Hepatocyte (in vitro differentiated cells): ENCODE measurements at places on chromosomes 5 and 9. TPM values are rescaled to one million over a fixed set of nuclear protein-coding genes. Genes with fewer than 3 reads are reported as not detected.

DNA sequence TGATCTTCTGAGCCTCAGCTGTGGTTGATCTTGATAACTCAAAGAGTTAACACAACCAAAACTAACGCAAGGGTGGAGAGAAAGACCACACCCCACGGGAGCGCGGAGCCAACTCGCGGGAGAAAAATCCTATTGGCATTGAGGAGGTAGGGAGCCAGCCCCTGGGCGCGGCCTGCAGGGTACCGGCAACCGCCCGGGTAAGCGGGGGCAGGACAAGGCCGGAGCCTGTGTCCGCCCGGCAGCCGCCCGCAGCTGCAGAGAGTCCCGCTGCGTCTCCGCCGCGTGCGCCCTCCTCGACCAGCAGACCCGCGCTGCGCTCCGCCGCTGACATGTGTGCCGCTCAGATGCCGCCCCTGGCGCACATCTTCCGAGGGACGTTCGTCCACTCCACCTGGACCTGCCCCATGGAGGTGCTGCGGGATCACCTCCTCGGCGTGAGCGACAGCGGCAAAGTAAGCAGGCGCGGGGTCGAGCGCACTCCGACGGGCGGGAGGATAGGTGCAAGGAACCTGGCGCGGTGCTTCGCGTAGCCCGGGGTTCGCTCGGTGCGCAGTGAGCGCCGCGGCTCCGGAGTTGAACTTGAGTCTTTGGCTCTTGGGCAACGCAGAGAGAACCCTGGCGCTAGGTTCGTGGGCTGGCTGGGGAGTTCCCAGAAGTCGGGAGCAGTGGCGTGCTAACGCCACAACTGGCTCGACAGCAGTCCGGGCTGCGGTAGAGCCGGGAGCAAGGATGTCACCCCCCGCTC, at the start of gene GDA:
TSS of gene GDA (plus strand) at position 210 of the 745 bp plus-strand sequence. CDS start at position 330, 120 bp downstream.
- peak within 1 kb of the TSS; percentile 24 for H3K4me3 ChIP-seq
- H3K4me1 ChIP-seq, result peaks cover 7% of the 10 kb centered on the region
- peak; percentile 44 for DNase-seq
- peak within 1 kb of the TSS; percentile 84 for H3K27ac ChIP-seq
- peaks cover 10% of the 10 kb centered on the region for H3K27me3 ChIP-seq
- no peaks in the 10 kb centered on the region for H3K36me3 ChIP-seq

The UNC5A gene
- 0.10 and 0.12 TPM in 2 replicates for total RNA-seq

The ANKRD34B gene
- total RNA-seq, result not detected in 2 replicates

DNA sequence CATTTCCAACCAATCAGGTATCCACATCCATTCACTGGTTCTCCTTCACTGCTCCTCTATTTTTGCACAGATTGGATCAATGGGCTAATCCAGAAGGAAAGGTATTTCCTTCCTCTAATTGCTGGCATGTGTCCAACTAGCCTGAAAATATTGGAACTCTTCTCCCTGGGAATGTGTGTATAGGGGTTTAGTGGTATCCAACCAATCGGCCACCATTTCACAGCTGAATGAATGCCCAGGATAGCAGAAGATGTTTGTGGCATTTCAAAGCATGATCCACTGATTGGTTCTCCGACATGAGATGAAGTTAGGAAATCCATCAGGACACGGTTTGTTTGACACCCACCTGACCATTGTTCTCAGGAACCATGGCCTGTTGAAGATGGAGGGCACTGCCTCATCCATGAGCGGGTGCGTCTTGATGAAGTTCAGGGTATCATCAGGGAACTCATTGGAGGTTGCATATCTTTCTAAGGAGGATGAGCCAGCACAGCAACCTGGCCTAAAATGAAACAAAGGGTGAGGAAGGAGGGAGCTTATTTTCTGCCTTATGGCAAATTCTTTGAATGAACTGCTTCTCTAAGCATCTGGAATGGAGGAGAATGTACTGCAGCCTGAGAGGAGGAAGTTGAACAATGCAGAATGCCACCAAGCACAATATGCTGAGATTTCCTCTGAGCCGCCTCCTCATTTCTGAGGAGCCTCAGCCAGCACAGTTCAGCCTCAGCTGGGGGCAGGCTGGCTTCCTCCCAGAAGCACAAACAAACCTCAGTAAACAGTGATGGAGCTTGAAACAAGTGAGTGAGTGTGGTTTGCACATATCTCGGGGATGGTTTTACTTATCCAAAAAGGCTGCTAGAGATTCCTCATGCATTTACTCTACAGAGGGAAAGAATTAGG, 94.6 kb downstream of the SEMA6A start:
- no peaks in the 10 kb centered on the region for H3K27me3 ChIP-seq
- peaks cover 7% of the 10 kb centered on the region for H3K36me3 ChIP-seq
- H3K27ac ChIP-seq, result no peak overlapping the region

The ZNF454 gene
- 0.07 TPM in 1 of 2 replicates, not detected in the other for total RNA-seq

DNA sequence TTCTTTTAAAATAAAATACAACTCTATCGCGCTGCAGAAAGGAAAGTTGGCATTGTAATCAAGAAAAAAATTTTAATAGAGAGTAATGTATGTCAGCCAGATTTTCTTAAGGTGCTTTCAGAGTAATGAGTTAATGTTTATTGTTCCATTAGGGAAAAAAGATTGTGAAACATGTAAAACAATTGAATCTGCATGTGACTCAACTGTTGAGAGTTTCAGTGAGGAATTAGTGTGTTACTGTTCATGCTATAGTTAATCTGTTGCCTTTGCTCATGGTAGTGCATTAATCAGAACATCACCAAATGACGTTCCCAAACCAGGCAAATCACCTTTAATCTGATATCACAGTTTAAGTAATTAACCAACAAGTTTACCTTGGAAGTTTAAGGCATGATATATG, 600.5 kb downstream of the NR2F1-AS1 start:
- no peaks in the 10 kb centered on the region for H3K4me1 ChIP-seq
- H3K27me3 ChIP-seq, result no peaks in the 10 kb centered on the region
- no peak overlapping the region for H3K4me3 ChIP-seq

The ACTBL2 gene
- total RNA-seq, result 0.16 and 0.83 TPM in 2 replicates

DNA sequence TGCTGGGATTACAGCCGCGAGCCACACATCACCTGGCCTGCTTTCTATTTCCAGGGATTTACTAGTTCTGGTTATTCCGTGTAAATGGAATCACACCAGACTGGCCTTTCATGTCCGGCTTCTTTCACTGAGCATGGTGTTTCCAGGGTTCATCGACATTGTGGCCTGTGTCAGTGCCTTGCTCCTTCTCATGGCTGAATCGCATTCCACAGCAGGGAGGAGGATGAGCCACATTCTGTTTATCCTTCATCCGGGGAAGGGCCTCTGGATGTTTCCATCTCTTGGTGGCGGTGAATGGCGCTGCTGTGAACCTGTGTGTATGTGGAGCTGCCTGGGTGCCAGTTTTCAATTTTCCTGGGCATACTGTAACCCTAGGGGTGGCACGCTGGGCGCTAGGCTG, 58.7 kb upstream of the RNU6ATAC start:
- peak overlapping the region; percentile 31 for H3K27ac ChIP-seq
- no peak for DNase-seq
- peaks cover 37% of the 10 kb centered on the region for H3K4me1 ChIP-seq

- no peak overlapping the region for H3K27ac ChIP-seq
- H3K4me3 ChIP-seq, result no peak overlapping the region
- H3K27me3 ChIP-seq, result no peaks in the 10 kb centered on the region
- peak; percentile 6 for DNase-seq
- no peaks in the 10 kb centered on the region for H3K36me3 ChIP-seq
Observed at GRCh38 chr5:163105456-163105855, 331.9 kb upstream of the CCNG1 start.

The PRDM9 gene
- total RNA-seq, result 0.56 TPM in 1 of 2 replicates, not detected in the other

DNA sequence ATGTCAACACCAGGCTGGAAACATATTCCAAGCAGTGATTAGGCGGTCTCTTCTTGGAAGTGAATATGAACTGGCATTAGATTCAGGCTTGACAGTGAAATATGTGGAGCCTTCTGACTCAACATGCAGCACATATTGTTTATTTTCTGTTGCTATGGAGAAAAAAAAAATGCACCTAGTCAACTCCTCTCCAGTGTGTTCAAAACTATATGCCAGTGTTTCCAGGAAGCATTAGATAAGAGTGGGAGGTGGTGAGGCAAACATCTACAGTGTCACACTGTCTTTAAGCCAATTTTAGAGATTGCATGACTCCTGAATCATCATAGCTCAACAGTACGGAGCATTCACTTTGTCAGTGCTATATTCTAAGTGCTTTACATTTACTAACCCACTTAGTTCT, 117.9 kb downstream of the HCN1 start:
- H3K27me3 ChIP-seq, result no peaks in the 10 kb centered on the region
- H3K4me1 ChIP-seq, result no peaks in the 10 kb centered on the region
- peak; percentile 5 for DNase-seq
- no peak overlapping the region for H3K27ac ChIP-seq
- no peaks in the 10 kb centered on the region for H3K36me3 ChIP-seq

The BTNL3 gene
- 25.9 and 31.3 TPM in 2 replicates for total RNA-seq

The IQGAP2 gene
- total RNA-seq, result 60.3 and 78.9 TPM in 2 replicates

GRCh38 chr5:95382801-95383200, 8.4 kb upstream of the FAM81B start:
- H3K4me3 ChIP-seq, result no peak overlapping the region
- H3K4me1 ChIP-seq, result no peaks in the 10 kb centered on the region
- no peak for DNase-seq
- no peak overlapping the region for H3K27ac ChIP-seq
- H3K27me3 ChIP-seq, result no peaks in the 10 kb centered on the region

GRCh38 chr5:93193431-93194347, 387.3 kb downstream of the NR2F1-AS1 start:
- no peak for DNase-seq
- no peak overlapping the region for H3K4me3 ChIP-seq
- peaks cover 21% of the 10 kb centered on the region for H3K4me1 ChIP-seq
- H3K27me3 ChIP-seq, result no peaks in the 10 kb centered on the region
- H3K27ac ChIP-seq, result peak overlapping the region; percentile 37
- no peaks in the 10 kb centered on the region for H3K36me3 ChIP-seq

DNA sequence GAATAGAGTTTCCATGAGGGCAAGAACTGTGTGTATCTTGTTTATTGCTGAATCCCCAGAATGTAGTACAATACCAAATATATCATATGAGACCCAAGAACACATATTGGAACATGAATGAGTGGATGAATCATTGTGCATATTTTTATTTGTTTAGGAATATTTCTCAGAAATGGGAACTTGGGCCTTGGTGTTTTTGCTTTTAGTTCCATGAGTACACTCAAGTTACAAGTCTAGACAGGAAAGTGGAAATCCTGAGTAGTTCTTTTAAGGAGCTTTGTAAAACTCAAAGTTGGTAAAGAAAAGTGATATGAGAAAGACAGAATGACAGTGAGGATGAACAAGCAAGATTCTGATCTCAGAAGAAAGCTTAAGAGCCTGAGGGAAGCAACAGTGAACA, 647.0 kb downstream of the EFNA5 start:
- H3K4me3 ChIP-seq, result no peak overlapping the region
- DNase-seq, result no peak
- no peaks in the 10 kb centered on the region for H3K36me3 ChIP-seq
- no peaks in the 10 kb centered on the region for H3K4me1 ChIP-seq
- no peaks in the 10 kb centered on the region for H3K27me3 ChIP-seq
- H3K27ac ChIP-seq, result no peak overlapping the region

DNA sequence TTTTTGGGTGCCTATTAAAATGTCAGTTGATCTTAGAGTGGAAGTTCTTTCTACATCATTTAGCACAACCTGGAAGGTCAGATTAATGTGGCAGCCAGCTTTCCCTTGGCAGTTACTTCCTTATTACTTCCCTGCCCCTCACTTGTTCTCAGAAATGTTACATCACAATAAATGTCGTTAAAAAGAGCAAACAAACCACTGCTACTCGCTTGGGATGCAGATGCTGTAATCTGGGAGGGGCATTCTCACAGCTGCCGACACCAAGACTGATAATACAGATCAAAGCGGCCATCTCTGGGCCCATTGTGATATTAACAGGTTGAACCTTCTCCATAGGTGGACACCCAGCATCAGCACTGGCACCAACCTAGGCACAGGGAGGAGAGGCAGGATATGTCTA, 29.3 kb downstream of the PLAC8L1 start:
- H3K36me3 ChIP-seq, result no peaks in the 10 kb centered on the region
- H3K27me3 ChIP-seq, result no peaks in the 10 kb centered on the region
- H3K4me1 ChIP-seq, result no peaks in the 10 kb centered on the region
- DNase-seq, result peak; percentile 22
- H3K27ac ChIP-seq, result no peak overlapping the region

GRCh38 chr9:962023-962422, 14.4 kb upstream of the DMRT3 start:
- no peaks in the 10 kb centered on the region for H3K4me1 ChIP-seq
- H3K27me3 ChIP-seq, result peaks cover 82% of the 10 kb centered on the region
- no peak for DNase-seq

DNA sequence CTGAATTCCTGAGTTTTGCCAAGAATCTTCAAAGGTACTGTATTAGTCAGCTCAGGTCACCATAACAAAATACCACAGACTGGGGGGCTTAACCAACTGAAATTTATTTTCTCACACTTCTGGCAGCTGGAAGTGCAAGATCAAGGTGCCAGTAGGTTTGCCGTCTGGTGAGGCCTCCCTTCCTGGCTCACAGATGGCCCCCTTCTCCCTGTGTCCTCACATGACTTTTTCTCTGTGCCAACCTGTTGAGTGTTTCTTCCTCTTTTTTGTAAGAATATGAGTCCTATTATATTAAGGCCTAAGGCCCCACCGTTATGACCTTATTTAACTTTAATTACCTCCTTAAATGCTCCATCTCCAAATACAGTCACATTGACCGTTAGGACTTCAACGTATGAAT, 156.1 kb upstream of the KIF2A start:
- H3K27me3 ChIP-seq, result peaks cover 6% of the 10 kb centered on the region
- H3K27ac ChIP-seq, result no peak overlapping the region
- H3K36me3 ChIP-seq, result no peaks in the 10 kb centered on the region
- no peak for DNase-seq

- no peaks in the 10 kb centered on the region for H3K36me3 ChIP-seq
- no peaks in the 10 kb centered on the region for H3K27me3 ChIP-seq
- no peak for DNase-seq
- H3K4me1 ChIP-seq, result no peaks in the 10 kb centered on the region
Observed at GRCh38 chr9:71706176-71706575, 62.1 kb downstream of the CEMIP2 start.

GRCh38 chr5:6399980-6400910, 21.9 kb upstream of the MED10 start:
- no peak for DNase-seq
- no peak overlapping the region for H3K27ac ChIP-seq
- no peaks in the 10 kb centered on the region for H3K36me3 ChIP-seq
- H3K27me3 ChIP-seq, result no peaks in the 10 kb centered on the region
- H3K4me3 ChIP-seq, result no peak overlapping the region
- no peaks in the 10 kb centered on the region for H3K4me1 ChIP-seq

The GHR gene
- total RNA-seq, result 22.5 and 24.3 TPM in 2 replicates

The TAF11L4 gene
- not detected in 2 replicates for total RNA-seq

The FBXO4 gene
- total RNA-seq, result 11.7 and 15.3 TPM in 2 replicates

DNA sequence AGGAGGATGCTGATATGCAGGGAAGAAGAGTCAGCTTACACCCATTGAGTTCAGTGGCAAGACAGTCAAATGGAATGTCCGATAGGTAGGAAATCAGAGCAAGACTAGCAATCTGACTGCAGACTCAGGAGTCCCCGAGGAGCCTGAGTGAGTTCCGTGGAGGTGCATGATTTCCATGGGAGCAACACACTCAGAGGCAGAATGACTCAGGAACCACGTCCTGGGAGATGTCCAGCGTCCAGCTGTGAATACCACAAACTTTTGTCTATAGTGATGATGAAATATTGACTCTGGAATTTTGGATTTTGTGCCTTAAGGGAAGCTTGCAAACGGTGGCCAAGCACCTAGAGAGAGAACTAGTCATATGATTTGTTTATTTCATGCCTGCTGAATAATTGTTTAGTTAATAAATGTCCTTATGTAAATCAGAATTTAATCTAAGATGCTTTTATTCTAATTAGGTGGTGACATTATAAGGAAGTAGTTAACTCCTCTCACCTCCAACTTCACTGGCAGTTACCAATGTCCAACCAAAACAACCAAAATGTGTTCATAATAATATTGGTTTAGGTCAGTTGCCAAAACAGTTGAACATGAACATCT, 100.4 kb downstream of the PDE4D start:
- no peak for DNase-seq
- H3K36me3 ChIP-seq, result no peaks in the 10 kb centered on the region
- H3K4me3 ChIP-seq, result no peak overlapping the region
- H3K27me3 ChIP-seq, result no peaks in the 10 kb centered on the region

The ATP6V1G1 gene
- total RNA-seq, result 337 and 358 TPM in 2 replicates
